Daoy (cell line): ENCODE measurements at places on chromosomes 11 and 22. TPM values are rescaled to one million over a fixed set of nuclear protein-coding genes. Genes with fewer than 3 reads are reported as not detected.

- no peak for DNase-seq
These were observed 86.5 kb downstream of the MN1 start for GRCh38 chr22:27715106-27715505.

GRCh38 chr11:66328302-66329144 lies 7.7 kb downstream of the RIN1 start:
- DNase-seq = peak; percentile 80

The MS4A5 gene
- total RNA-seq = not detected in 2 replicates

The CNTF gene
- total RNA-seq = 0.65 and 1.8 TPM in 2 replicates

The TRPM5 gene
- 0.11 TPM in 1 of 2 replicates, not detected in the other for total RNA-seq
